MV-4-11 (cell line): ENCODE measurements at places on chromosomes 12 and 14.
A peak's percentile ranks its signal among the peaks of the same experiment; 100 is the strongest.

- peak; percentile 10 for DNase-seq
Measured at GRCh38 chr14:62162998-62163589, 400.9 kb downstream of the SNAPC1 start.

- peak; percentile 27 for DNase-seq
Measured at GRCh38 chr12:14157088-14157747, 175.8 kb upstream of the GRIN2B start.

- peak; percentile 61 for DNase-seq
Measured at GRCh38 chr14:21527318-21527679, 1.2 kb upstream of the SALL2 start.

DNA sequence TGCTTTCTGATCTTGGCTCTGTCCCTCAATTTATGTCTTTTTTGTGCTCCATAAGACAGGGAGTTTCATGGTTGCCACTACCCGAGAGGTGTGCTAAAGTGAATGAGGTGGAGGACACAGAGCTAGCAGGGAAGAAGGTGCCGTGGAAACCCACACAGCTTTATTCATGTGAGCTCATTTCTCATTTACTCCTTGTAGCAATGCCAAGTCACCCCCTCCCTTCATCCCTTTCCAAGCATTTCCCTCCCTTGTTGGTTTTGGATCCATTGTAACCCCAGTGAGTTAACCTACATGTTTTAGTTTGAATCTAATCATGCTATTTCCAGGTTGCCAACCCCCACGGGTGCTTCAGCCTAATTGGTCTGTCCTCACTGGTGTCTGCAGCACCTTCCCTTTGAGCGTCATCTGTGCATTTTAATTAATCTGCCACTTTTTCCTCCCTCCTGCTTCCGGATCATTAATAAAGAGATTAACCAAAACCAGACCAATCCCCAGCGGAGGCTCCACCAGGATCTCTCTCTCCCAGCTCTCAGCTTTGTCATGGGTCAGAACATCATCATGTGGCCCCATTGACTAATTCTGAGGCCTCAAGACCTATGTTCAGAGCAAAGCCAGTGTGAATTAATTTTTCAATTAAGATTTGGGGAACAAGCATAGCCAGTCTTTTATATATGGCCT lies 56.2 kb downstream of the NTF3 start:
- DNase-seq: no peak
